ENCODE measurements at places on chromosomes 1 and 21.
A peak's percentile ranks its signal among the peaks of the same experiment; 100 is the strongest.

DNA sequence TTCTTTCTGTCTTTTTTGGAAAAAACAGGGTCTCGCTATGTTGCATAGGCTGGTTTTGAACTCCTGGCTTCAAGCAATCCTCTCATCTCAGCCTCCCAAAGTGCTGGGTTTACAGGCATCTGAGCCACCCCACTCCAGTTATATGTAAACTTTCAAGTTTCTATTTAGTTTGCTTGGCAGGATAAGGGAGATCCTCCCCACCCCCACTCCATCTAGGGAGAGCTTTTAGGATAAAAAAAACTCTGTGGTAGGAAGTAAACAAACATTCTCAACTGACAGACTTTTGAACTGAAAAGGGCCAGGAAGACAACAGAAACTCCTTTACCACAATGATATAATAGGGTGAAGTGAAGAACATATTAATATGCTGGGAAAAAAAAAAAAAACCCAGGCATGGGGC, 41.0 kb upstream of the ZNF326 start:
- no peak for DNase-seq

DNA sequence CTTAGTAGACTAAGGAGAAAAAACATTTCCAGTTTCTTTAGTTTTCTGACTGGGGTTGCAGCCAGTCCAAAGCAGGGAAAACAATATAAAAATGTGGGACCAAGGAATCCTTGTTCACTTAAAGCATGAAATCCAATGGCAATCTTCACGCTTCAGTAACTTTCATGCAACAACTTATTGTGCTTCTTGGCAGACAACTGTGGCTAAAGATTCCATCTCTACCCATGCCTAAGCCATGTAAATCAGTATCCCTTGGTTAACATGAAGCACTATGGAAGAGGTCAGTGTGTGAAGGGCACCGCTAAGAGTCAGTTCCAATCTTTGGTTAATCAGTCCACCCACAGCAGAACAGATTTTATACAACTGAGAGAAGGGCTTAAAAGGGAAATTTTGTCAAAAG, 201.8 kb upstream of the GREM2 start:
- no peak for DNase-seq

- DNase-seq = peak; percentile 54
Observed at GRCh38 chr1:14113841-14114567, 414.0 kb downstream of the PRDM2 start.

DNA sequence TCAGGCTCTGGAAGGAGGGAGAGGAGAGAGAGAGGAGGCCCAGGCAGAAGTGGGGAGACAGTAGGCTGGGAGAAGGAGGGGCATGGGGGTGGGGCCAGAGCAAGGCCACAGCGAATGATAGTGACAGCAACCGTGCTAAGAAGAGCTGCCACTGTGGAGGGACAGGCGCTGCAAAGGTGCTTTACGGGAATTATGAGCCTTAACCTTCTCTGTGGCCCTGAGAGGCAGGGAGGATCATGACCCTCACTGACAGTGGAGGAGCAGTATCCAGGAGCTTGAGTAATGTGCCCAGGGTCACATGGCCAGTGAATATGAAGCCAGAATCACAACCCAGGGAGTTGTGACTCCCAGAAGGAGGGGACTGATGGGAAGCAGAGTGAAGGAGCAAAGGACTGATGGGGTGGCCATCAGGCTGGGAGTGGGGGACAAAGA, 53.4 kb upstream of the RPL11 start:
- no peak for DNase-seq

DNA sequence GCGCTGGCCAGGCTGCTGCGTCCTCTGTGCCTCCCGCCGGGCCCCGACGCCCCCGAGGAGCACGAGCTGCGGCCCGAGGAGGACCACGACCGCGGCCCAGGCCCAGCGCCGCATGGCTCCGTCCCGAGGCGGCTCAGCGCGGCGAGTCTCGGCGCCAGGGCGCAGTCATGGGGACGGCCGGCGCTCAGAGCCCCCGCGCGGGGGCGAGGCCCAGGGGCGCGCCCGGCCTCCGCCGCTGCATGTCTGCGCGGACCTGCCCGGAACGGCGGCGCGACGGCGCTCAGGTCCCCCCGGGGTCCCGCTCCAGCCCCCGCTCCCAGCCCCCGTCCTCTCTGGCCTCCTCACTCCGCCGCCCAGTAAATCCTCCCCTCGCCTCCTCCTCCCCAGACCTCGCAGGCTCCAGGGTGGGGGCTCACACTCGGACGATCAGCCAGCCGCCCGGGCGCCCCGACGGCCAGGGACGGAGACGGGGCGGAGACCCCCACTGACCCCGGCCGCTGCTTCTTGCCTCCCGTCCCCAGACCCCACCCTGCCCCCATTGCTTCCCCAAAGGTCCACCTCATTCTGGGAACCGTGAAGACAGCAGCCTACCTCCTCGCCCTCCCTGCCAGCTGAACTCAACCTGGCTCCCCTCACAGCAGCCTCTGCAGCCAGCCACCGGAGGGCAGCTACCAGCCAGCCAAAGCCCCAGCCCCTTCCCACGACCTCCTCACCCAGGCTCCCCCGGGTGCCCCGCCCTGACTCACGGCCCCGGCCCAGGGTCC, at the start of gene C1QTNF12:
C1QTNF12 (minus strand) TSS at position 146 of the 764 bp plus-strand sequence; CDS start at position 114, 32 bp downstream.
- no peak for DNase-seq

DNA sequence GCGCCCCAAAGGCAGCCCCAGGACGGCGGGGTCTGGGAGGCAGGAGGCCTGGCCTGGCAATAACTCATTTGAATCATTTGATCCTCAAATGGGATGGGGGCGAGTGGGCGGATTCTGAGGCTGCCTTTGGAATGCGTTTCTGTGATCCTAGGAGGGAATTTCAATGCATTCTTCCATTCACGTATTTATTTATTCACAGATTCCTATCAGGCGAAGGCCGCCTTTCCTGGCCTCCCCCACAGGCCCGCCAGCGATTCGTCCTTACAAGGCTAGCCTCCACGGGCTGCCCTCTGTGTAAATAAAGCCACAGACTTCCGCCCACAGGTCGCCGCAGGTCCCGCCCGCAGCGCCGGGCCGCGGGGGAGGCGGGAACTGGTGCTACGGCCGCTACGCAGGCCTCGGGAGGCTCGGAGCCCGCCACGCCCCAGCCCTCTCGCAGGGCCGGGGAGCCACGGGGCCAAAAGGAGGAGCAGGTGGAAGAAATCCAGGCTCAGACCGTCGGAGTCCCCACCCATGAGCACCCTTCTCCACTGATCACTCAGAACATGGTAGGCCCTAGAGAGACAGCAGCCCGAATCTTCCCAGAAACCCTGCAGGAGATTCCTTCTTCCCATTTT, 31.3 kb upstream of the JUN start:
- DNase-seq = peak; percentile 87

GRCh38 chr21:14923468-14923867, 141.3 kb downstream of the NRIP1 start:
- peak; percentile 73 for DNase-seq

- DNase-seq = no peak
Observed at GRCh38 chr1:156995412-156995811, 50.1 kb downstream of the ARHGEF11 start.

GRCh38 chr21:38777531-38777930, 28.2 kb upstream of the ETS2 start:
- no peak for DNase-seq

GRCh38 chr21:10273196-10273595, 248.2 kb upstream of the TPTE start:
- no peak for DNase-seq

- no peak for DNase-seq
Observed at GRCh38 chr1:199247891-199248290, 609.1 kb downstream of the PTPRC start.

GRCh38 chr1:221439008-221439746, 302.7 kb downstream of the DUSP10 start:
- peak; percentile 93 for DNase-seq

DNA sequence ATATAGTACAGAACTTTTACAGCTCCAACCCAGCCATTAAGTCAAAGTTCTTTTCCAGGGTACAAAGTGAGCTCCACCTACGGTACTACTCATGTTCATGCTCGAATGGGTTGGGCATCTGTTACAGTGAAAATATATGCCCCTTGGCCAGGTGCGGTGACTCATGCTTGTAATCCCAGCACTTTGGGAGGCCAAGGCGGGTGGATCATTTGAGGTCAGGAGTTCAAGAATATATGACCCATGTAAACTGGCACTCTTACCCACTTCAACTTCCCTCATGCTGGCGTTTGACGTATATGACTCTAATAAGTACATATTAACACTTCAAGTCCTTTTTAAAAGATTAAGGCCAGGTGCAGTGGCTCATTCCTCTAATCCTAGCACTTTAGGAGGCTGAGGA, 71.3 kb upstream of the PKN2 start:
- no peak for DNase-seq

GRCh38 chr1:208924928-208925327, 658.6 kb upstream of the CAMK1G start:
- DNase-seq = no peak

- no peak for DNase-seq
Observed at GRCh38 chr1:147377263-147378246, 135.1 kb downstream of the CHD1L start.

- no peak for DNase-seq
Observed at GRCh38 chr1:211648980-211649934, 26.2 kb downstream of the NEK2 start.

DNA sequence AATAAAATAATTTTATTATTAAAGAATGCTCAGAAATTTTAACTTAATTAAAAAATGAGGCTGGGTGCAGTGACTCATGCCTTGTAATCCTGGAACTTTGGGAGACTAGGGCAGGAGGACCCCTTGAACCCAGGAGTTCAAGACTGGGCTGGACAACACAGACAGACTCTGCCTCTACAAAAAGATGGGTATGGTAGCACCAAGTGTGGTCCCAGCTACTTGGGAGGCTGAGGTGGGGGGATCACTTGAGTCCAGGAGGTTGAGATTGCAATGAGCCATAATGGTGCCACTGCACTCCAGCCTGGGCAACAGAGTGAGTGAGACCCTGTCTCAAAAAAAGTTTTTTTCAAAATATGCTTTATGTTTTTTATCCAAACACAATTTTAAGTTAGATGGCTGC, 25.3 kb downstream of the TMED5 start:
- no peak for DNase-seq

DNA sequence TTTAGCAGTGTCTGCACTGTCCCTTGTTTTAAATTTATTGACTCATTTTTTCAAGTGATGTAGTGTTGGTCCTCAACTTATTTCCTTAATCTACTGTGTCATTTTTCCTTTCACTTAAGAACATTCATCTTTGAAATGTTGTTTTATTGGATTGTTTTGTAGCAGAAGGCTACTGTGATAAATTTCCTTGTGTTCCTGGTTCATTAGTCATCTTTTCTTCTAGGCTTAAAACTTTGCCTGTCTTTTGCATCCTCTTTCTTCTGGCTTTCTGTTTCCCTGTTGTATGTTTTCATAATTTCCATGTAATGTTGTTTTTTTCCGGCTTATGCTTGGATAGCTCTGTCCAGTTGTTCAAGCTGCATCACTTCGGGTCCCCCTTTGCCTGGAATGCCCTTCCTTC, 61.9 kb downstream of the UBE2T start:
- peak; percentile 27 for DNase-seq

- DNase-seq = peak; percentile 8
Observed at GRCh38 chr1:200951016-200951415, 56.3 kb downstream of the INAVA start.

GRCh38 chr21:44013380-44014088, 1.4 kb downstream of the TRAPPC10 start:
- DNase-seq = no peak

DNA sequence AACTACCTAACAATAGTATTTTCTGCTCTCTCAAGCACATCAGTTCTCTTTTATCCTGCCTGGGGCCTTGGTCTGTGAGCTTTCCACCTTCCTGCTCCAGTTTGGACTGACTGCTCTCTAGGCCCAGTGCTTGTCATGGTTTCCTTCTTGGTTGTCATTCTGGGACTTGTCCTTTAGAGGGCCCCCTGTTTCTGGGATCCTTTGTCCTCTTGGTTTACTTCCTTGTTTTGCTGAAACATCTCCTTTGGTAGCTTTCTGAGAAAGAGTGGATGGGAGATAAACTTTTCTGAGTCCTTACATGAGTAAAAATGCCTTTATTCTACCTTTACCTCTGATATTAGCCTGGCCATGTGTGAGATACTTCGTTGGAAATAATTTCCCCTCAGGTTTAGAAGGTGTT, 4.7 kb downstream of the SLC1A7 start:
- no peak for DNase-seq

- no peak for DNase-seq
Observed at GRCh38 chr1:45753248-45754037, 3.0 kb upstream of the IPP start.

- no peak for DNase-seq
Observed at GRCh38 chr21:34177919-34178567, 104.7 kb downstream of the MRPS6 start.

DNA sequence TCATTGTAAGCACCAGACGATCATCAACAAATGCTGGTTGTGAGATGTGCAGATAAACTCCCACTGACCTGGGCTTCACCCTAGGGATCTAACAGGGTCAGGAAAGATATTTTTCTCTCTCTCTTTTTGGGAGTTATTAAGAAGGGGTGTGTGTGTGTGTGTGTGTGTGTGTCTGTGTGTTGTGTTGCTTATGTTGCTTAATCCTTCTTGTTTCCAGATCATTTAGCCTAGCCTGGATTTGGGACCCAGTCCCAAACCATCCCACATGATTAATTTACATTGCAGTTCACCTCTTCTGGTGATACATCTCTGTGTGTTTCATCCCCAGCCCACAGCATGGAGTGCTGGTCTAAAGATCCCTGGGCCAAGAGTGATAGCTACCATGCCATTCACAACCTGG, 122.8 kb upstream of the IPO9 start:
- no peak for DNase-seq

- DNase-seq = no peak
Observed at GRCh38 chr1:36585569-36586548, 103.1 kb upstream of the CSF3R start.

DNA sequence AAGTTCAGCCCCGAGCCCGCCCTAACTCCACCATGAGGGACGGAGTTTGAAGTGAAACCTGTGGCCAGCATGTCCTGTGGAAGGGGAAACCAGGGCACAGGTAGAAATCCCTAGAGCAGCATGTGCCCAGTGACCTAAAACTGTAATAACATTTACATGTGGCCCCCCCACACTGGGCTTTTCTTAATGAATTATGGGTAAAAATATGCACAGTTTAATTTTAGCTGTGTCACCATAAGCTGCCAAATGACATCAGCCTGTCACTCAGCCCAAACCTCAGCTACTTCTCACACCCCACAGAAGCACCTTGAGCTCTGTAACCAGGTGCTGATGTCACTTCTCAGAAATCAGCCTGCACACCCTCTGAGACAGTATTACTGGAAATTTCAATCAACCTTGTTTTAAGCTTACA, 50.0 kb upstream of the SLC19A1 start:
- DNase-seq = no peak

DNA sequence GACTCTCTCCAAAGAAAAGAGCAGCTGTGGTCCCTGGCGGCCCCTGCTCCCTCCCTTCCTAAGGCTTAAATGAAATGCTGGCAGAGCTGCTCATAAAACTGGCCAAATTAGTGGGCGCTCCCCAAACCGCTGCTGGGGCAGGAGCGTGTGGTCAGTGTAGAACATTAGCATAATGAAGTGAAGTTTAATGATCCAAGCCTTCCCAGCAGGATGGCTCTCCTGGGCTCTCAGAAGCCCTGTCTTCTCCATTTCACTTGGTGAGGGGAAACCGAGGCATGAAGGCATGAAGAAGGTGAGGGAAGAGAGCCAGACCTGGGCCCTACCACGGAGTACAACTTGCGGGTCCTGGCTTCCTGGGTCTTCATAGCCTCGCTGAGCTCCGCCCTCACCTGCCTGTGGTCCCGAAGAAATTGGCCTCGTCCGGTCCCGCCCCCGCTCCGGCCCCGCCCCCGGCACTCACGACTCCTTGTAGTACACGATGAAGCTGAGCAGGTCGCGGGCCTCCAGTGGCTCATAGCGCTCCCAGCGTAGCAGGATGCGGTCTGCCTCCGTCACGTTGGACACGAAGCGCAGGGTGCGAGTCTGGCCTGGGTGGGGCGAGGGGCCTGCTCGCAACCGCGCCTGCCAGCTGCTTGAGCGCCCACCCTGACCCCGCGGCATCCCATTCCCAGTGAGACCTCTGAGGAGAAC, 10.3 kb downstream of the INSRR start:
- no peak for DNase-seq

Measured in fibroblast of skin of right quadriceps (primary cell).